ENCODE measurements at places on chromosomes 3 and 15.

DNA sequence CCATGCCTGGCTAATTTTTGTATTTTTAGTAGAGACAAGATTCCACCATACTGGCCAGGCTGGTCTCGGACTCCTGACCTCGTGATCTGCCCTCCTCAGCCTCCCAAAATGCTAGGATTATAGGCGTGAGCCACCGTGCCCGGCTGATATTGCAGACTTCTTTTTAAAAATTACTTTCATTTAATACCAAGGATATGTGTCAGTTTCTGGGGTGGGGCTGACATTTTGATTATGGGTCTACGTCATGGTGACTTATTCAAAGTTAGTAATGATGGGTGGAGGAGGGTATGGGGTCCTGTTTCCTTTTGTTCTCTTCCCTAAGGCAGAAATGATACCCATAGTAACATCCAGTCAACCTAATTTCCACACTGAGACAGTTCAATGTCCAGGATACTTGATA lies 34.7 kb downstream of the GBE1 start:
- no peak for DNase-seq

DNA sequence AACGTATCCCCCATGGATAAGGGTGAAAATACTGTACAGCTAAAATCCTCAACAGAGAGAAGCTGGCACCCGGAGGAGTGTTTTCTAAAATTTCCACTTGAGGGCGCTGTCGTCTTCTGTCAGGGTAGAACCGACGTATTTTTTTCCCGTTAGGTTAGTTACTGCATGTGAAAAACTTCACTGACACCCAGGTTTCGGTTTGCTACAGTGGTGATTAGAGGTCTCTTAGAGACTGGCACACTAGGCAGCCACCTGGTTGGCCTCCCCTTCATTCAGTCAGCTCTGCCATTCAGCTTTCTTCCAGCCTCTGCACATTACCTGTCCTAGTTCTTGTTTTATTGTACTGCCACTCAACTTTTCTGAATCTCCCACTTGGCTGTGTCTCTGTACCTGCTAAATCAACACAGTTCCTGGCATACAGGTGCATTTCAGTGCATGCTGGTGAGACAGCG lies 18.4 kb downstream of the CCK start:
- DNase-seq: peak; percentile 26

- no peak for DNase-seq
These were observed 1.6 kb upstream of the CALML4 start for GRCh38 chr15:68206711-68207151.

- no peak for DNase-seq
These were observed 95.7 kb downstream of the NEDD4 start for GRCh38 chr15:55897560-55898336.

DNA sequence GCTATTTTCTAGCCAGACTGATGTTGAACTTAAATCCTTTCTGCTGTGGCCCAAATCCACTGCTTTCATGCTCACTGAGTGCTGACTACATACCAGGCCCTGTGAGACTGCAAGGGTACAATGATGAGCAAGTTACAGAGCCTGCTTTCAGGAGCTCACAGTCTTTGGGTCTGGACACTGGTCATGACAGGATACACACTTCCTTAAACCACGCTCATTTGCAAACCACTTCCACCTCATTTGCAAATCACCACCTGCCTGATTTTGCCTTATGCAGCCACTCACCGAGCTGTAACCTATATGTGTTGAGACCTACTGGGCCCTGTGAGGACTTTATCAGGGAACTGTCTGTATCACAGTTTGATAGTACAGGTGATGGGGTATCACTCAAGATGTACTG lies 50.2 kb upstream of the LRRC58 start:
- no peak for DNase-seq

DNA sequence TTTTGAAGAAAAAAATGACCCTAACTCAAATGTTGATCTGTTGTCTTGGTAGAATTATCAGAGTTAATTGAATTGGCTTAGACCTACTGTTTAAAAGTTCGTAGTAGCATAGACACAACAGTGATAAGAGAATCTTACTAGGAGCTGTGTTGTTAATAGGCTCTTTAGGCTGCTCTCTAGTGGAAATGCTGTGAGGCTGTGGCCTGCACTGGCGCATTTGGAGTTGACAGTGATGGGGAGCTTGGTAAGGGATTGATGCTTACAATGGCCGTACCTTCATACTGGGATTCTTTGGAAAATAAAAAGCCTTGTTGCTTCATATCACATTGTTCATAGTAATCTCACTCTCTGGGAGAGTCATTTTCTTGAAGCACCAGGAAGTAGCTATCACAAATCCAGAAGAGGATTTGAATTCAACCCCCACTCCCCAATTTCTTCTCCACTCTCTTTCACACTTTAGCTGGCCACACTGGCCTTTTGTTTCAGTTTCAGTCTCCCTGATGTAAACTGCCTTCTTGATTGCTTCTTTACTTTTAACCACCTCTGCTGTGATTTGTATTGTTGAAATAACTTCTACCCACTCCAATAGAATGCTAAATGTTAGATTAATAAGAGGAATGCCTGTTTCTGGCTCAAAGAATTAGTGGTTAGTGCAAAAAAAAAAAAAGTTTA lies 56.6 kb downstream of the CEP63 start:
- no peak for DNase-seq

- no peak for DNase-seq
These were observed 59.8 kb upstream of the HEG1 start for GRCh38 chr3:125115640-125116039.

GRCh38 chr15:81274931-81275707 lies 48.8 kb downstream of the STARD5 start:
- peak; percentile 62 for DNase-seq

DNA sequence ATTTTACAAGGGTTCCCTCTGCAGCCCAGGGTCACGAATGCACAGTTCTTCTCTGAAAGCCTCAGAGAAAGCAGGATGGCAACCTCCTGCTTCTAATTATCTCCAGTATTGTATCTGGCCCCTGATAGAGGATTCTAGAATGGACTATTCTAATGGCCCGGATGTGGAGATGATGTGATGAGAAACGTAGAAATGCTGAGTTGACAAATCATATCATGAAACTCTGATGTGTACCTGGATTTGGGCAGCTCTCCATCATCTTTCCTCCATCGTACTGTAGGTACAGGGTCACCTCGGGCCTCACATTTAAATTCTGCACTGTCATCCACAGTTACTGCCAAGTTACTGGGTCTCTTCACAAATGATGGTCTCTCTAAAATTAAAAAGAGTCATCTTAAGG lies 1050.8 kb downstream of the ROBO1 start:
- DNase-seq: no peak

- no peak for DNase-seq
These were observed 49.9 kb downstream of the CASR start for GRCh38 chr3:122233101-122233952.

DNA sequence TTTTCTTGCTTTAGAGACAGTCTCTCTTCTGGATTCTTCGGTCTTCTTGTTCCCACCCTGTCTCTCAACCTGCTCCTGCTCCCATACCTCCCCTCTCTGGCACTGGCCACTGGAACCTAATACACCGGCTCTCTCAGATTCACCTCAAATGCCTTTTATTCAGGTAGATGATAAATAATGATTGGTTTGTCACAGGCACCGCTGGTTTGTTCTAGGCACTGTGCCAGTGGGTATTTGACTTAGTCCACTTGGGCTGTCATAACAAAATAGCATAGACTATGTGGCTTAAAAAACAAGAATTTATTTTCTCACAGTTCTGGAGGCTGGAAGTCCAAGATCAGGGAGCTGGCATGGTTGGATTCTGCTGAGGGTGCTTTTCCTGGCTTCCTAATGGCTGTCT lies 278.2 kb upstream of the STT3B start:
- no peak for DNase-seq

DNA sequence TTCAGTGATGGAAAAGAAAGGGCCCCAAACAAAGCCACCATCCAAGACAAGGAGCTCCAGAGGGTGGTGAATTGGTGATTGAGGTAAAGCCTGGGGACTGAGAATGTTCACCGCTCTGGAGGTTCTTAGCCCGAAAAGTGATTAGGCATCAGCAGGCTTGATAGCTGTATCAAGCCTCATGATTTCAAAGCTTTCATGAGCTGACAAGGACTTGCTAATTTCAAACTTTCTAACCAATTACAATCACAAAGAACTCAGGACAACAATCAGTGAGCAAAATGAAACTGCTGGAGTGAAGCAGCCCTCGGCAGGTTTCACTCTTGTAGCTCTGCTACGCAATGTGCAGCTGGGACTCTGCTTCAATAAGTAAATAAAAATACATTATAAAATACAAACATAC lies 391.3 kb downstream of the TIGIT start:
- no peak for DNase-seq

GRCh38 chr3:185586686-185587039 lies 568 bp downstream of the SENP2 start:
- DNase-seq: no peak

DNA sequence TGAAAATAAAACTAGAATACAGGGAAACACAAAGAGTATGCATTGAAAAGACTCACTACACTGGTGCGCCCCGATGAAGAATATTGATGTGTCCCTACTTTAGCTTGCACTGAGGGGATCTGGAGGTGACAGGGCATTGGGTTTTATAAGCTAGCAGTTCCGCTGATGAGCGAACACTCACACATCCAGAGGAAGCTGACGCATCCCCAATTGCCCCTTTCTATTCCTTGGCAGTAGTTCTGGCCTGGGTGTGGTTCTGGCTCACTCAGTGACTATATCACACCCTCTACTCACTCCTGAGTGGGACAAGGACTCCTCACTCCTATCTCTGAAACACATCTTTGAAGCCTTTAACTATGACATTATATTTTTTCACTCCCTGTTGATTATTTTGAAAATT lies 71.0 kb downstream of the B3GNT5 start:
- no peak for DNase-seq

DNA sequence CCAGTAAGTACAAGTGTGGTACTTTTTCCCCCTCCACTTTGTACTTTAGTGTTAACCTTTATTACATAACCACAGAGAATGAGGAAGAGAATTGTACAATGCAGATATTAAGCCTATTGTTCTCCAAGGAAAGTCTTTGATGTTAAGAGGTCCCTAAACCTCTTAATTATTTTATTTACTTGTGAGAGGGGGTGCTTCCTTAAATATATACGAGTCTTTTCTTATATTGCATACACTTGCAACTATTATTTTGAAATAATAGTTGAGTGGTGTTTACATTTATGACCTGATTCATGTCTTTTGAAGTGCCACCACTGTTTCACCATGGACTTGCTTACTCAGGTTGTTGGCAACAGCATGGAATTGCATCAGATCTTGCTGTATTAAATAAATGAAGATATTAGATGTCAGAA lies 10.1 kb downstream of the USP3 start:
- DNase-seq: no peak

GRCh38 chr3:46138581-46138980 lies 69.5 kb downstream of the CCR1 start:
- DNase-seq: no peak

GRCh38 chr15:85412066-85412465 lies 31.7 kb downstream of the AKAP13 start:
- no peak for DNase-seq

DNA sequence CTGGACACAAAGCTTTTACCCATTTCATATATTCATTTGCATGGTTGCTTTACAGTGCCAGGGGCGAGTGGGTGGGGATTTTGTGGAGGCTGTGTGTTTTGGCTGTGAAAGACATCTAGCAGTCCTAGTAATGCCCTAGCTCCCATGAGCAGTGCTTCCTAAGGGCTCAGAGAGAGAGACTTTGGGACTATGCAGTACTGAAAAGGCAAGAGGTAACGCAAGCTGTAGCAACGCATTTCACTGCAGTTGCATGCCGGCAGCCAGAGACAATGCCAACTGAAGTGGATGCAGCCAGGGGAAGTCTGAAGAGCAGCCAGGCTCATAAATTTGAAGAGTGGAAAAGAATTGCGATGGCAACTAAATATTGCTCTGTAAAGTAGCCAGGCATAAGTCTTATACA lies 27.4 kb upstream of the ATP10A start:
- DNase-seq: no peak

DNA sequence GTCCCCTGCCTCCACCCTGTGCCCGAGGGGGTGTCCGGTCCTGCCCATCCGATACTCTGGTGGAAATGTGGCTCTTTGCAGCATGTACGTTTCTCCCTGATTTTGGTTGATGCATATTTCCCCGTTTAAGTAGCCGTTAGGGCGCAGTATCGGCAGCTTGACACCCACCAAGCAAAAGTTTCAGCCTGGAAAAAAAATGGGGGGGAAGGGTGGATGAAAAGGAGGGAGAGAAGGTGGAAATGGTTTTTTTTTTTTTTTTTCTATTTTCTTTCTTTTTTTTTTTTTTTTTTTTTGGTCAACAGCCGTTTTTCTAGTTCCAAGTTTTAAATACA lies 1.3 kb downstream of the RAP2B start:
- DNase-seq: no peak

DNA sequence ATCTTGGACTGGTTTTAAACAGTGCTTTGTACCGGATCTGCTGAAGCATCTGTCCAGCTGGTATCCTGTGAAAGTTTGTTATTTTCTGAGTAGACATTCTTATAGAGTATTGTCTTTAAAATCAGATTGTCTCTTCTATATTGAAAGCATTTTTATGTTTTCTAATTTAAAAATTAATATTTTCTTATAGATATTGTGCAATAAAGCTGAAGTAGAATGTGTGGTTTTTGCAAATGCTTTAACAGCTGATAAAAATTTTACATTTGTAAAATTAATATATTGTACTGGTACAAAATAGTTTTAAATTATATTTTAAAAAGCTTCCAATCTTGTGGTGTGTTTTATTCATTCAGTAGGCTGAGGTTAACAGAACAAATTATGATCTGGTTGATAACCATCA lies 31.9 kb downstream of the SGO1 start:
- no peak for DNase-seq

DNA sequence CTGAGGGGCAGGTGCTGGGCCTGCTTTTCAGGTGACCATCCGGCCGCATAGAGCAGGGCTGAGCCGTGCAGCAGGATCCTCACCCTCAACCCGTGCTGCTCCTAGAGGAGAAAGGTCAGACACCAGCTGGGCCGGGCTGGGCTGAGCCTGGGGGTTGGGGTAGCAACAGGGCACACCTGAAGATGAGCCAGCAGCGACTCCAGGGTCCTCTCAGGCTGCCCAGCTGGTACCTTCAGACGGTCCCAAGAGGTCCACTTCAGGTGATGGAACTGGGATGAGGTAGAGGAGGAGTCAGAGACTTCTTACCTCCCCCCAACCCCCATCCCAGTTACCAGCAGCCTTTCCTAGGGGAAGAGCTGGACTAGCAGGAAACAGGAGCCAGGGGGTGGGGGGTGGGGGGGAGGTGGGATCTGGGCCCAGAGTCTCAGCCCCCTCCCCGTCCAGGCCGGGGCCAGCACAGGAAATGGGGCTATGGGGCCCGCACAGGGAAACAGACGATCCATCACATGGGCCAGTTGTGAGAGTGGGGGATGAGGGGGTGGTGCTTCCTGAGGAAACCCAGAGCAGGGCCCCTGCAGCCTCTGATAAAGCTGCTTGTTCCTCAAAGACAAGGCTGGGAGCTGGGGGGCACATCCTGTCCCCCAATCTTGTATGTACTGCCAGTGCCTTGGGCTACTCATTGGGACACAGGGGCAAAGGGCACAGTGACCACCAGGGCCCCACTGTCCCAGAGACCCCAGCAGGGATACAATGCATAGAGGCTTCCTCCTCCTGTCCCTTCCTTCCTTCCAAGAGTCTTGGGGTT lies 3.0 kb downstream of the INKA1 start:
- no peak for DNase-seq
